Activated CD4-positive, alpha-beta T cell treated with anti-CD3 and anti-CD28 coated beads, Interleukin-10, Interleukin-2, amounts not matched to agents 100 ng/mL and 50 ng/mL, durations not matched to agents 16 hours and 8 hours (primary cell): ENCODE measurements at places on chromosomes 5 and 9.
A peak's percentile ranks its signal among the peaks of the same experiment; 100 is the strongest.

- no peak for DNase-seq
Observed at GRCh38 chr9:19209188-19209587, 21.3 kb upstream of the DENND4C start.

DNA sequence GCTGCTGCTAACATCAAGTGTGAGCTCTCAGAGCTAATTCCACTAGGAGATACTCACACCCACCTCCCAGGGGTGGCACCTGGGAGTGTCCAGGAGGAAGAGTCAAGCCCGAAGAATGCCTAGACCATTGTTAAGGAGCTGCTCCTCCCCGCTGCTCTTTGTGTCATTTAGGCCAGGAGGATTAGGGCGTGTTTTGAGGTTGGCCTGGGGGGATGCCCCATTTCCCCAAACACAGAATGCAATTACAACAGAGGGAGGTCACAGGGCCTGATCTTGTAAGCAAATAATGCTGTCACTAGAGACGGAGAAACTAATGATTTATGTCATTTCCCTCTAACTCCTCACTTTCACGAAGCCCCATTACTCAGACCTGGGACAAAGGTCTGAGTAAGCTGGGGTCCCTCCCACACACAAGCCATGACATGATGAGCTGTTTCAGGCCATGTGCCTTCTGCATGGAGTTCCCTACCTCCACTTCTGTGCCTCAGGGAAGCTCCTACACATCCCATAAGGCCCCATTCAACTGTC, 312.5 kb downstream of the ACTL7B start:
- no peak for DNase-seq

DNA sequence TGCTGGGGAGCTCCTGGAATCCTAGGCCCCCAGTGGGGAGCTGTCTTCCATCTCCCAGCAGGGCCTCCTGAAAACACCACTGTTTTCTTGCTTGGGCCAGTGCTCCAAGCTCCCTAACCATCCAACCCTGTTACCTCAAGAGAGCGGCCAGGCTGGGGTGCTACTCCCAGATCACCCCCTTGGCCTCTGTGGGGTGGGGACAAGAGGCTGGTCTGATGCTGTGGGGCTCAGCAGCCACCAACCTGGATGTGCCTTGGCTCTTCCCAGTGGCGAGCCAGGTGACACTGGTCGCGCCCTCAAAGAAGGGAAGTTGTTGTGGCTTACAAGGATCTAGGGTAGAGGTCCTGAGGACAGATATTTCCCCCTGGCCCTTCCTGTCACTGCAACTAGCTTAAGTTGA, 49.0 kb downstream of the SECISBP2 start:
- DNase-seq: no peak

- no peak for DNase-seq
Observed at GRCh38 chr5:127431977-127432585, 85.4 kb upstream of the PRRC1 start.

DNA sequence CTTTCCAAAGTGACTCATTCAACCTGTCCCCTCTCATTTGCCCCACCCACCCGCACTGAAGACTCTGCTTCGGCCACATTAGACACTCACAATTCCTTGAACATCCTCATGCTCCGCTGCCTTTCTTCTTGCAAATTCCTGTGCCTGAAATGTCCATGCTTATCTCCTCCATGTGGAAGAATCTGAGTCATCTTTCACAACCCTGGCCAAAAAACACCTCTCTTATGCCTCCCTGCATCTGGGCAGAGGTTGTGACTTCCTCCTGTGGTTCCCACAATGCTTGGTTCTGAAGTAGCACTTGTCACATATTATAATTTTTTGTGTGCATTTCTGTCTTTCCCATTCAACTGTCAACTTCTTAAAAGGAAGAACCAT, 238.6 kb downstream of the ENC1 start:
- no peak for DNase-seq

DNA sequence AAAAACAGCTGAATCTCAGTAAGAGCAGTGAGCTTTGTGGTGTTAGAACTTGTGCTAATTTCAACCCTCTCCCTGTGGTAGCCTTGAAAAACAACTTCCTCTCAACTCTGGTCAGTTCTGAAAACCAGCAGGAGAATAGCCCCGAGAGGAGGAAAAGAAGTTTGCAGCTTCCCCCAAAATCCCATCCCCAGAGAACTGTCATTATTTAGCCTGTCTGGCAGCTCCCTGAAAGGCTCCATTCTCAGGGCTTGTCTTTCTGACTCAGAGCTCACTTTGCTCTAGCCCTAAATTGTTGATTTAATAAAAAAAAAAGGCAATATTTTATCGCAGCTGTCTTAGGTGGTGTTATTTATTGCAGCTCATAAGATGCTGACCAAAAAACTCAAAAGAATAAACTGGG, 11.4 kb upstream of the SLC45A2 start:
- DNase-seq: no peak

DNA sequence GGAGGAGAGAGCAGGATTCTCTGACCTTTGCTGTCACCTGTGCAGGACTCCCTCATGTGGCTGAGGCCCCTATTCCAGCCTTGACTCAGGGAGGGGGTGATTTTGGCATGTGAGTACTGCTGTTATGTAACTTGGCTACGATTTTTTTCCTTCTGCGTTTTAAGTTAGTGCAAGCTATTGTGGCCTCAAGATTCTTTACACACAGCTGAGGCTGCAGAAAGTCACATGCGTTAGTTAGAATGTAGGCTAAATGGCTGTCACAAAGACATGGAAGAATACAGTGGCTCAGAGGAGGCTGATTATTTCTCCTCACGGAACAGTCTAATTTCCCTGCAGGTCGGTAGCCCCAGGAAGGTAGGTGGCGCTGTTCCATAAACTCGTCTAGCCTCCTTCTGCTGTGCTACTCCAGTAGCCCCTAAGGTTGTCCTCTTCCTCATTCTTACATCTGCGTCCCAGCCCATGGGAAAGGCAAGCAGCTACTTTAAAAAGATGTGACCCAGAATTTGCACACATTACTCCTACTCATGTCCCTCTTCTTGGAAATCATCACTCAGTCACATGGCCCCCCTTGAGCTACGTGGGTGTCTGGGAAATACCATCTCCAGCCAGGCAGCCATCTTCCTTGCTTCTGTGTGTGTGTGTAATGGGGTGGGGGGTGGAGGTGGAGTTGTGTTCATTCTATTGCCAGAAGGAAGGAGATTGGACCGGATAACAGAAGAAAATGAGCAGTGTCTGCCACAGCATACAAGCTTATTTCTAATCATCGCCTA, 486.6 kb downstream of the CCDC171 start:
- DNase-seq: no peak

DNA sequence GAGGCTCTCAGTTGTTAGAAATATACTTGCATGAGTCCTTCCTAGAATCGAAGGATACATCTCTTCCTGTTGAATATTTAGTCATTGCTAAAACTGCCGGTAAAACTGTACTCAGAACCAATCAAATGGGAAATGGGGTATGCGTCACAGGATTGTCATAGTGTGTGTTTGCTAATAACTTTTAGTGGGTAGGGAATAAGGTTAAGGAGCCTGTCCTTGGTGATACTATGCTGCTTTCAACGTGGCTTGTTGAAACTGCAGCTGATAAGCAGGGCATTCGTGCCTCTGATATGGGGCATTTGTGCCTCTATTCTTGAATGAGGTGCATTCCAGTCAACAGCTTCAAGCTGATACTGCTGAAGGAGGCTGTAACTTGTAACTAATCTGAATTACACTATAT, 26.6 kb downstream of the HABP4 start:
- peak; percentile 84 for DNase-seq

- DNase-seq: no peak
Observed at GRCh38 chr9:134053941-134054761, 13.7 kb downstream of the BRD3 start.

GRCh38 chr5:147558826-147559225, 49.0 kb upstream of the DPYSL3 start:
- peak; percentile 1 for DNase-seq

DNA sequence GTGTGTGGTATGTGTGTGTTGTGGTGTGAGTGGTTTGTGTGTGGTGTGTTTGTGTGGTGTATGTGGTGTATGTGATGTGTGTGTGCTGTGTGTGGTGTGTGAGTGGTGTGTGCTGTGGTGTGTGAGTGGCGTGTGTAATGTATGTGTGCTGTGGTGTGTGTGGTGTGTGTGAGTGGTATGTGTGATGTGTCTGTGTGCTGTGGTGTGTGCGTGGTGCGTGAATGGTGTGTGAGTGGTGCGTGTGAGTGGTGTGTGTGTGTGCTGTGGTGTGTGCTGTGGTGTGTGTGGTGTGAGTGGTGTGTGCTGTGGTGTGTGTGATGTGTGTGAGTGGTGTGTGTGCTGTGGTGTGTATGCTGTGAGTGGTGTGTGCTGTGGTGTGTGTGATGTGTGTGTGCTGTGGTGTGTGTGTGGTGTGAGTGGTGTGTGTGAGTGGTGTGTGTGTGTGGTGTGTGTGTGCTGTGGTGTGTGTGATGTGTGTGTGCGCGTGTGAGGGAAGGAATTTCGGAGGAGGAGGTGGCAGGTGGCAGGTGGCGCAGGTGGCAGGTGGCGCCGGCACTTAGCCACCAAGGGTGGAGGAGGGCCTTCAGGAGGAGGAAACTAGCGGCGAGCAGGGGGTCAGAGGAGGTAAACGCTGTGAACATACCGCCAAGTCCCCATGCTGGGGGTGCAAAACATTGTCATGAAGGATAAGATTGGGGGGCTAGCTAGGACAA, 191.8 kb downstream of the MELK start:
- no peak for DNase-seq

GRCh38 chr9:115263371-115264075, 145.6 kb upstream of the TNC start:
- DNase-seq: no peak

DNA sequence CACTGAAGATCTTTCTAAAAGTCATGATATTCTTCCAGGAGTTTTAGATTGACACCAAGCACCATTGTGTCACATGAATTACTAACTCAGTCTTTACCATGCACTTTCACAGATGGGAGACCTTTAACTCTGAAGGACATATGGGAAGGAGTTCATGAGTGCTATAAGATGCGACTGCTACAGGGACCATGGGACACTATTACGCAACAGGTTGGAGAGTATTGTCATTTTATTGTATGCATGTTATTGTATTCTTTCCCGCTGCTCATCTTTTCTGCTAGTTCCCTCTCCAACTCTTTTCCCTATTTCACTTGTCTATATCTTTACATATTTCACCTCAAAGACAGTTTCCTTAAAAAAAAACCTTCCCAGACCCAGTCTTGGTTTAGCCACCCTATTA, 99.8 kb downstream of the RPS23 start:
- DNase-seq: no peak

DNA sequence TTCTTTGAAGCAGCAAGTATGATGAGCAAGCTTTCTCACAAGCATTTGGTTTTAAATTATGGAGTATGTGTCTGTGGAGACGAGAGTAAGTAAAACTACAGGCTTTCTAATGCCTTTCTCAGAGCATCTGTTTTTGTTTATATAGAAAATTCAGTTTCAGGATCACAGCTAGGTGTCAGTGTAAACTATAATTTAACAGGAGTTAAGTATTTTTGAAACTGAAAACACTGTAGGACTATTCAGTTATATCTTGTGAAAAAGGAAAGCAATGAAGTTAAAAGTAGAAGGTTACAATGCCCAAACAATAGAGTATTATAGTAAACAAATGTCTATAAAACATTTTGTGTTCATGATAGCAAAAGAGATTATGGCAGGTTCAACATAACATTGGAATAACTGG, 88.6 kb downstream of the JAK2 start:
- no peak for DNase-seq

DNA sequence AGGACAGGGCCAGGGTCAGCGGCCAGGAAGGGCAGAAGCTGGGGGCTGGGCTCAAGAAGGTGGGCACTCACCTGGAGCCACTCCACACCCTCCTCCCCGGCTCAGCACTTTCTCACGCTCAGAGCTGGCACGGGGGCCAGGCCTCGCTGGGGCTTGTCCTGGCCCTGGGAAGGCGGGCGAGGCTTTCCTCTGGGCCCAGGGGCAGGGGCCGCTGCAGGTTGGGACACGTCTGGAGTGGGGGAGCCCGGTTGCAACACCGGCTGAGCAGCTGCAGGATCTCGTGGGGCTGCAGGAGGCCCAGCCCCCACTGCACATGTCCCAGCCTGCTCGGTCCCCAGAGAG, 38.9 kb upstream of the EGFL7 start:
- no peak for DNase-seq

DNA sequence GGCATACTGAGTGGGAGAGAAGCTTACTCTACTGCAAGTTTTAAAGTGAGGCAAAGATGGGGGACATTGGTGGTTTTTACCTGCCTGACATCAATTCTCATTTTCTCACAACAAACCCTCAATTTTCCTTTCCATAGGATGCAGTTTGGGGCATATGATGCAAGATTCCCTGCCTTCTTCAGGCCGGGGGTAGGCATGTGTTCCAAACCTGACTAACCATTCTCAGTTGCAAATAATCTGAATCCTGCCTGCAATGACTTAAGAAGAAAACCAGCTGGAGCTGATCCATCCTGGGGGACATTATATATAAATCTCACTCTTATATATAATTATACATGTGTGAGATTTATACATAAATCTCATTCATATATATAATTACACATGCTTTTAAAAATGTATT, 223.6 kb upstream of the EFNA5 start:
- DNase-seq: no peak

DNA sequence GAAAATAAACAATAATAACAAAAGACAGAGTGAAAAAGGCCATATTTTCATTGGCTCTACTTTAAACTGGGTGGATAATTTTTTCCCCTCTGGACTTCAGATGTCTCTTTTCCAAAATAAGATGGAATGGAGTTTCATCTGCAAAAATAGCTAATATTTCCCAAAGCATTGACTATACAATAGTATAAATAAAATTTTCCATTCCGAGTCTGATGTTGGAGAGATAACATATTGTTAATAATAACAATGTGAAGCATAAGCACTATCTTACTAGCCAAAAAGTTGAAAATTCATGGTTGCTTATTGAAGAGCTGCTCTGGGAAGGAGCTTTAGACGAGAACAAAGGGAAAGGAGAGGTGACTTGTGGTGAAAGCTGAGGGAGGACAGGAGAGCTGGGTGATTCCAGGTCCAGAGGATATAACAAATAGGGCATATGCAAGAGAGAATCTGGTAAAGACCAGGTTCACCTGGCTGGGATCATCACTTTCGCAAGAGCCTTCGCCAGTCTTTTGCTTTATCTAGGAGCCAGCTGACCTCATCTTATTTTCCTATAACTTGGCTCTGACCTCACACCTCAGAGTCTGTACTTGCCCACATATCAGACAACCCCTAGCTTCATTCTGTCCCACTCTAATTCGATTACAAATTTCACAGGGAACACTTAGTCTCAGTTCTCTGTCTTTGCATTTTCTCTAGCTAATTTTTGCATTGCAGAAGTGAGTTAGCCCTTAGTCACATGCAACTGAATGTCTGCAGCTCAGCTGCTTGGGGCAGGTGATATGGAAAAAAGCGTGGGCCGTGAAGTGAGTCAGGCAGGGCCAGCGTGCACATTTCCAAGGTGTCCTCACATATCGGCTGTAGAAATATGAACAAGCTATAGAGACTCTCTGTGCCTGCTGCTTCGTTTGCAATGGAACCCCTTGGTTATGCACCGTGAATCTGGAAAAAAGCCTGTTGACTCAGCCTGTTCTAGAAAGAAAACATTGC, 7.6 kb upstream of the ZNF474 start:
- DNase-seq: no peak
